Psoas muscle (tissue), 8 donors: ENCODE measurements at places on chromosomes 16 and 17.
A peak's percentile ranks its signal among the peaks of the same experiment; 100 is the strongest.

- DNase-seq: no peak
These were observed at the start of gene SLC12A3 for GRCh38 chr16:56864960-56865359. Gene SLC12A3 (plus strand): TSS chr16:56865207. CDS start chr16:56865236, 29 bp downstream.

GRCh38 chr16:12434567-12434966 is 369.1 kb downstream of the CPPED1 start:
- no peak for DNase-seq

GRCh38 chr17:1920948-1921351 is 91.1 kb downstream of the RPA1 start:
- peak; percentile 40 for DNase-seq

GRCh38 chr17:8318010-8318935 is 8.2 kb downstream of the ARHGEF15 start:
- DNase-seq: no peak

DNA sequence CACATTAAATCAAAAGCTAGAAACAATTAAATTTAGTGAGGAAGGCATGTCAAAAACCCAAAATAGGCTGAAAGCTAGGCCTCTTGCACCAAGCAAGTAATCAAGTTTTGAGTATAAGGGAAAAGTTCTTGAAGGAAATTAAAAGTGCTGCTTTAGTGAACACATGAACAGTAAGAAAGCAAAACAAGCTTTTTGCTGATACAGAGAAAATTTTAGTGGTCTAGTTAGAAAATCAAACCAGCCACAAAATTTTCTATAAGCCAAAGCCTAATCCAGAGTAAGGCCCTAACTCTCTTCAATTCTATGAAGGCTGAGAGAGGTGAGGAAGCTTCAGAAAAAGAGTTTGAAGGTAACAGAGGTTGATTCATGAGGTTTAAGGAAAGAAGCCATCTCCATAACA is 116.2 kb downstream of the CYB561 start:
- no peak for DNase-seq

DNA sequence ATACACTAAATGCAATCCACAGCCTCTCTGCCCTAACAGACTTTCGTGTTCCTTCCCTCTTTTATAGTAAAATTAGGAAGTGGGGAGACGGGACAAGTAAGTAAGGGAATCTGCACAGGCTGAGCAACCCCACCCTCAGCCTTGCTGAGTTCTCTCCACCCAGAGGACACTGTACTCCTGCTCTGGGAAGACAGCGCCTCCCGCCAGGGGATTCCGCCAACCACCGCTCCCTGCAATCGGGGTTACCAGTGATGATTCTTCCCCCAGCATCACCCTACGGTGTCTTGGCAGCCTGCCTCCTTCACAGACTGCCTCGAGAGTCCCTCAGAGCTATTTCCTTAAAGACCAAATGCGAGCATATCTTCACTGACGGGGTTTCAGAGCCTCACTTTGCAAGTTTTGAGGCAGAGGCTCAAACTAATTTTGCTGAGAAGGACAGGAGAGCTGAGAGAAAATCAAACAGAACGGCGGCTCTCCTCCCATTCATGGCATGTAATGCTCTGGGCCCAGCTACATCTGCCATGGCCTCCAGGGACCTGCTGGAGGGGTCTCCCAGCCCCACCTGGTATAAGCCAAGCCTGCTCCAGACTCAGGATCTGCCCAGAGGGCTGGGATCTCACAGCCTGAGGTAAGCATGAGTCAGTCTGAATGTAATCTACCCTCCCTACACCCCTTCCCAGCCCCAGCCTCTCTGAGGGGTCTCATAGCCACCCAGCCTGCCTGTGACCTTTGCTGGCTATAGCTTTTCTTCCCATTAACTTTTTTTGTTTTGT is 22.7 kb upstream of the ASGR2 start:
- DNase-seq: peak; percentile 30

DNA sequence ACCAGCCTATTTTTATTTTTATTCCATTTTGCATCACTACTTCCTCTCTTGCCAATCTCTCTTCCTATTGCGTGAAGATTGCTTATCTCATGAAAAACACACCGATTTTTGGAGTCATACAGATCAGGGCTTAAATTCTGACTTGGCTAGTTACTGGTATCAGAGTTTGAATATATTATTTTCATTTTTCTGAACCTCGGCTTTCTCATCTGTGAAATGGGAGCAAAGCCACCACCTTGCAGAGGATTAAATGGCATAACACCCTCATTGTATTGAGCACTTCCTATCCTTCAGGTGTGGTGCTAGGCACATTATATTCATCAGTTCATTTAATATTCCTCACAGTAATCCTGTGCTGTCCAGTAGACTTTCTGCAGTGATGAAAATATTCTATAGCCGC is 208.8 kb downstream of the HAPSTR1 start:
- no peak for DNase-seq

DNA sequence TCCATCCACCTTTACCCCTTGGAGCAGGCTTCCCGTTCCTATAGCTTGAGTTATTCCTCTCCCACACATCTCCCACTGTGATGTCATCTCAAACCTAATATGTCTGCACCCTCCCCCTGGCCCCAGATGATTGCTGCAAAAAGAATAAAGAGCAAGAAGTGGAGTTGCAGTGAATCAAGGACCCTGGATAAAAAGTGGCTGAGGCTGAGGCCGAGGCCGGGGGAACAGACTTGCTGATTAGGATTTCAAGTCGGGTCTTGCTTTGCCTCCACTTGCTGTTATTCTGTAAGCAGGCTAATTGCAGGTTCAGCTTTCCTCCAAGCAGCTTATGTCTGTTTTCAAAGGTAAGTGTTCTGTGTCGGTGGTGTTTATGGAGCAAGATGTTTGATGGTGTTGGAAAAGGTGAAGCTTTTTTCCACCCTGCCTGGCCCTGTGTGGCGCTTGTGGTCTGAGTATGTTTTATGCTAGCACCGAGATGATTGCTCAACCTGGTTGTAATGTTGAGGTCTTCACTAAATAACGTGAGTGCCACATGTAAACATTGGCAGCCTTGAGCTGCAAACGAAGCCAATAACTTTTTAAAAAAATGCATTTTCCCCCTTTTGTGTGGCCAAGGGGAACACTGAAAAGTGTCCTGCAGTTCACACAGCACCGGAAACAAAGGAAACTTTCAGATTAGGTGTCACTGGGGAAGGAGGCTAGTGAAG is 15.4 kb downstream of the HS3ST3B1 start:
- no peak for DNase-seq

- no peak for DNase-seq
These were observed 961 bp upstream of the MAP3K3 start for GRCh38 chr17:63621229-63621683.

DNA sequence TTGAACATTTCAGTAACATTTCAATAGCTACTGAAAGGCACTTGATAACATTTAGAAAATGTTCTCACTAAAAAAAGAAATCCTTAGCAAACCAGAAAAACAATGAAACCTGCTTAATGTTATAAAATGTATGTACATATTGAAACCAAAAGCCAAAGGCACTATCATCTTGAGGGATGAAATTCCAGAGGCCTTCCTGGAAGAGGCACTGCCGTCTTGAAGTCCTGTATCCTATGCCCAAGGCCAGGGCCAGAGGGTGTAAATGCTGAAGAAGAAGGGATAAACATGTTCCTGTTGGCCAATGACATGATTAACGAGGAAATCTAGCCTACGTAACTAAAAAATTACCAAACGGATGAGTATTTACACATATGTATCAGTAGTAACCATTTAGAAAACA is 57.0 kb upstream of the DNAH17 start:
- DNase-seq: no peak

- peak; percentile 75 for DNase-seq
These were observed 91.1 kb downstream of the SMG6 start for GRCh38 chr17:2212400-2212981.
